ENCODE measurements at places on chromosomes 3 and 15.

DNA sequence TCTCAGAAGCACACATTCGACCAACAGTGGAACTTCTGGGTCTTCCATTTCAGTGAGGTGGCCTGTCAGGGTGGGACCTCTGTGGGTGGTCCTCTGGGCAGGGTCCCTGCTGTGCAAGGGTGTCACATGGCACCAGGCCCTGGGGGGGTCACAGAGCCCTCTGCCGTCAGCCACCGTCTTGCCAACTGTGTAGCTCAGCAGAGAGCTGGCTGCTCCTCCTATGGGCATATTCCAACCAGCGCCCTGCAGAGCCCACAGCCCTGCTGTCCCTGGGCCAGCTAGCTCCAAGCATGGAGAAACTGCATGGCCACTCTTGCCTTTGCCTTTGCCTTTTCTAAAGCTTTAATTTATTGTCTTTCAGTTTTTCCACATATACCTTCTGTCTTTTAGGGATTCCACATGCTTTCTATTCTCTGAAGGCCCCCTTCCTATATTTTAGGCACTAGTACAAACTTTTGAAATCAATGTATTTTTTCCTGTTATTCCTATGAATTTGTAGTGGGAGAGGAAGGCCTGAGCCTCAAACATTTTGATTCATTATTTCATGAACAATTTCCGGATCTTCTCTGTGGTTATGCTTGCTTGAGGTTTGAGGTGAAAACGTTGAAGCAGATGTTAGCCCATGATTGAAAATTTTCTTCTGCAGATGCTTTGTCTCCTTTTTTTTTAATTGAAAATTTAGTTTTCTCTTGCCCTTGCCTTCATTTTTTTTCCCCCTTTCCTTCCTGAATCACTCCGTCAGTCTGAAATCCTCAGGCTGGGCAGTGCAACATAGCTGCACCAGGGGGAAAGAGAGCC lies 11.7 kb downstream of the IQCF1 start:
- DNase-seq, result no peak

DNA sequence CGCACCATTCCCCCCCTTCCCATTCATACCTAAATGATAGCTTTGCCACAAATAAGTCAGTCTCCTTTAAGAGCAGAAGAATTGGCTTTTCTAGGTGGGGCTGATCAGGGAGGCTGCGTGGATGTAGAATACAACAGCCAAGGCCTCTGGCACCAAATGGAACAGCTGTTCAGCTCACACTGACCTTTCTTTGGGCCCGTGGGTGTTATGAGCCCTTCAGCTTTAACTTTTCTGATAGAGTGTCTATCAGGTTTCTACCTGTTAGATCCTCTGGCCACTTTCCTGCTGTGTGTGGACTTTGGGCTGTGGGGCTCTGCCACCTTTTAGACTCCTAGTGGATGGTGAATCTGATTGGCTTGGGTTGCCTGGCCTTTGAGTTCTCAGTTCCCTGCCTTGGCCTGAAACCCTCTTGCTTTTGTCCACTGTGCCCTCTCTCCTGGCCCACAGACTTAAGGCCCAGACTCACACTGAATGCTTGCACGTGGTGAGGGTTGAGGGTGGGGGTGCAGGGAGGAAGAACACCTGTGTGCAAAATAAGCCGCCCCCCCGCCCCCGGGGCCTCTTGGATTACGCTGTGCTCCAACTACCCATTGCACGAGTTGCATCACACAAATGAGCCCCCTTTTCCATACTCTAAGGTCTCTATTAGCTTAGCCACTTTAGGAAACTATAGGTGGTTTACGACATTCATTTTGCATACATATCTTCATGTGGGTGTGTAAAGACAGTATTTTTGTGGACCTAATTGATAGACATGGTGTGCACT lies 1.3 kb upstream of the RFX7 start:
- DNase-seq, result no peak

DNA sequence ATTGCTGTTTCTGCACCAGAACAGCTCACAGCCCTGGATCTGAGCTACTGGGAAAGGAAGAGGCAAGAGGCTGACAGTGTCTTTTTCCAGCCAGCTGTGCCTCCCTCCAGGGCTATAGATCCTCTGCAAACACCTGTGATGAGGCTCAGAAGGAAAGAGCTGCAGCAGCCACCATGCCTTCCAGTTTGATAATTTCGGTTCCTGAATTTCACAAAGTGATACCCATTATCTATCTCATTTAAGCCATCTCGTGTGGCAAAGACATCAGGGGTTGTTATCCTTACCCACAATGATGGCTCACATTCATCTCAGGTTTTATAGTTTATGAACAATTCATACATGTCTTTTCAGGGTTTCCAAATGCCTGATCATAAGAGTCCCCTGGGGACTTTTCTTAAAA lies 1.8 kb upstream of the LARP6 start:
- no peak for DNase-seq

DNA sequence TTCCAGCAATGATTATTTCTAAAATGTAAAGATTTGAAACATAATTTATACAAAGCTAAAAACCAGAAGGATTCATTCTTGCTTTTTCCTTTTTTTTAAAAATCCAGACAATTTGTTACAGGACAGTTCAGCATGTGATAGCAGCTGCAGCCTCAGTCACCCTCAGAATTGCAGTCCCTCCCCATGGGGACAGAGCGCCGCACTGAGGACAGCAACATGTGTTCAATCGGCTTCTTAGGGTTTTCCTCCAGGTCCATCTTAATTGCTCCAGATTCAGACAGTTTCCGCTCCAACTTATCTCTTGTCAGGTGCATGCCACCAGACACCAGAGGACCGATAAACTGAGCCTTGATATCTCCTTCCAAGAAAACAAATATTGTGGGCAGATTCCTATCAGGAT lies 134.9 kb upstream of the TBC1D5 start:
- DNase-seq, result no peak

- peak; percentile 50 for DNase-seq
Observed at GRCh38 chr15:33226559-33227181, 32.2 kb upstream of the FMN1 start.

- DNase-seq, result no peak
Observed at GRCh38 chr15:47717036-47717612, at the start of gene SEMA6D. Gene SEMA6D, plus strand, starts transcription at chr15:47717505. Its CDS starts 42,294 bp downstream, at chr15:47759799.
